ENCODE measurements at places on chromosomes 11 and 22. TPM values are rescaled to one million over a fixed set of nuclear protein-coding genes. Genes with fewer than 3 reads are reported as not detected.
A peak's percentile ranks its signal among the peaks of the same experiment; 100 is the strongest.

- DNase-seq: no peak
- H3K4me1 ChIP-seq: peaks cover 54% of the 10 kb centered on the region
- peaks cover 59% of the 10 kb centered on the region for H3K36me3 ChIP-seq
- no peaks in the 10 kb centered on the region for H3K27me3 ChIP-seq
- H3K4me3 ChIP-seq: peak overlapping the region; percentile 85
- H3K27ac ChIP-seq: peak overlapping the region; percentile 96
Measured at GRCh38 chr11:67288198-67288451, 978 bp upstream of the ANKRD13D start.

GRCh38 chr11:19552656-19553260, 159.9 kb upstream of the NAV2 start:
- no peaks in the 10 kb centered on the region for H3K27me3 ChIP-seq
- no peak overlapping the region for H3K4me3 ChIP-seq
- H3K36me3 ChIP-seq: no peaks in the 10 kb centered on the region
- no peaks in the 10 kb centered on the region for H3K4me1 ChIP-seq
- DNase-seq: no peak
- H3K27ac ChIP-seq: no peak overlapping the region

GRCh38 chr22:42001121-42001520, 2.5 kb downstream of the WBP2NL start:
- DNase-seq: no peak
- no peak overlapping the region for H3K27ac ChIP-seq
- H3K4me1 ChIP-seq: no peaks in the 10 kb centered on the region
- H3K27me3 ChIP-seq: no peaks in the 10 kb centered on the region

- DNase-seq: no peak
- peaks cover 18% of the 10 kb centered on the region for H3K27me3 ChIP-seq
- H3K4me3 ChIP-seq: no peak overlapping the region
- no peaks in the 10 kb centered on the region for H3K4me1 ChIP-seq
- no peak overlapping the region for H3K27ac ChIP-seq
Measured at GRCh38 chr22:44247346-44247745, 65.4 kb downstream of the SHISAL1 start.

The GRM5 gene
- total RNA-seq: 0.06 TPM

The SLC22A9 gene
- not detected for total RNA-seq

The RSF1 gene
- 62.5 TPM for total RNA-seq
